Stimulated activated CD8-positive, alpha-beta memory T cell treated with anti-CD3 and anti-CD28 coated beads, Interleukin-15, amount 100 ng/mL, for 48 hours (primary cell): ENCODE measurements at places on chromosomes 11 and 22.

DNA sequence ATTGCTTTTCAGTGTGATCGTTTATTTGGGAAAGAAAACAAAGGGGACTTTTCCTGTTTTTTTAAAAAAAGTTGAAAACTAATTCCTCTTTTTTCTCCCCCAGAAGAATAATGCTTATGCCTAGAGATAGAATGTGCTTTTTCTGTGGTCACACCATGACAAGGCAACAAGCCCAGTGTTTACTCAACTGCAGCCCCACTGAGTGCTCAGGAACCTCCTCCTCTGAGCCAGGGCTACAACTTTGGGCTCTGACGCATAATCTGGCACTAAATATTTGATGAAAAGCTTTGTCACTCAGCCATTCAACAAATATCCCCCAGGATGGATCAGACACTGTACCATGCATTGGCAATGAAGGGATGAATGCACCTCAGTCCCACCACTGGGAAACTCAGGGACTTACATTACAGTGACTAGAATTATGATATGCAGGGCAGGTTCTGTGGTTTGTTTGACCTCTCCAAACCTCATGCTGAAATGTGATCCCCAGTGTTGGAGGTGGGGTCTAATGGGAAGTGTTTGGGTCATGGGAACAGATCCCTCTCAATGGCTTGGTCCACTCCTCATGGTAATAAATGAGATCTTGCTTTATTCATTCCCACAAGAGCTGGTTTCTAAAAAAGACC, 155.9 kb downstream of the CCDC34 start:
- no peak for DNase-seq

GRCh38 chr11:47918370-47918690, 62.0 kb upstream of the PTPRJ start:
- no peak for DNase-seq

- DNase-seq, result no peak
These were observed 501.9 kb downstream of the BRD1 start for GRCh38 chr22:49325531-49326395.

DNA sequence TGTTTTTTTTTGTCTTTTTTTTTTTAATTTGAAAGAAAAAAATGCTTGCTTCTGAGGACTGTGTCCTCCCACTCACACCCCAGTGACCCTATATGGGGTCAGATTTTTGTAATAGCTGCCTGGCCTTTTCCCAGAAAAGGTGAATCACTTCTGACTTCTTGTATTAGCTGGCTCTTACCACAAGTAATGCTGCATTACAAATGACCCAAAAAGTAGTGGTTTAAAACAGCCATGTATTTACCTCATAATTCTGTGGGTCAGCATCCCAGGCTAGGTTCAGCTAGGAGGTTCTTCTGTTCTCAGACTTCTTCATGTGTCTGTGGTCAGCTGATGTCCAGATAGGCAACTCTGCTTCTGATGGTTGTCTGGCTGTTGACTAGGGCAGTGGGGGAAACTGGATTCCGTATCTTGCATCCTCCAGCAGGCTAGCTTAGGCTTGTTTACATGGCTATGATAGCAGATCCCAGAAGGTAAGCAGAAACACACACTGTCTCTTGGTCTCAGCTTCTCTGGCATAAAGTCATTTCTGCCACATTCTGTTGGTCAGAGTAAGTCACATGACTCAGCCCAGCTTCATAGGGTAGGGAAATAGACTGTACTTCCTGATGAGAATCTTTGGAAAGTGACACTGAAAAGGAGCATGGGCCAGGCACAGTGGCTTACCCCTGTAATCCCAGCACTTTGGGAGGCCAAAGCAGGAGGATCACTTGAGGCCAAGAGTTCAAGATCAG, 19.5 kb downstream of the LHFPL7 start:
- DNase-seq, result no peak

GRCh38 chr11:128135451-128135850, 451.9 kb downstream of the ETS1 start:
- DNase-seq, result no peak

DNA sequence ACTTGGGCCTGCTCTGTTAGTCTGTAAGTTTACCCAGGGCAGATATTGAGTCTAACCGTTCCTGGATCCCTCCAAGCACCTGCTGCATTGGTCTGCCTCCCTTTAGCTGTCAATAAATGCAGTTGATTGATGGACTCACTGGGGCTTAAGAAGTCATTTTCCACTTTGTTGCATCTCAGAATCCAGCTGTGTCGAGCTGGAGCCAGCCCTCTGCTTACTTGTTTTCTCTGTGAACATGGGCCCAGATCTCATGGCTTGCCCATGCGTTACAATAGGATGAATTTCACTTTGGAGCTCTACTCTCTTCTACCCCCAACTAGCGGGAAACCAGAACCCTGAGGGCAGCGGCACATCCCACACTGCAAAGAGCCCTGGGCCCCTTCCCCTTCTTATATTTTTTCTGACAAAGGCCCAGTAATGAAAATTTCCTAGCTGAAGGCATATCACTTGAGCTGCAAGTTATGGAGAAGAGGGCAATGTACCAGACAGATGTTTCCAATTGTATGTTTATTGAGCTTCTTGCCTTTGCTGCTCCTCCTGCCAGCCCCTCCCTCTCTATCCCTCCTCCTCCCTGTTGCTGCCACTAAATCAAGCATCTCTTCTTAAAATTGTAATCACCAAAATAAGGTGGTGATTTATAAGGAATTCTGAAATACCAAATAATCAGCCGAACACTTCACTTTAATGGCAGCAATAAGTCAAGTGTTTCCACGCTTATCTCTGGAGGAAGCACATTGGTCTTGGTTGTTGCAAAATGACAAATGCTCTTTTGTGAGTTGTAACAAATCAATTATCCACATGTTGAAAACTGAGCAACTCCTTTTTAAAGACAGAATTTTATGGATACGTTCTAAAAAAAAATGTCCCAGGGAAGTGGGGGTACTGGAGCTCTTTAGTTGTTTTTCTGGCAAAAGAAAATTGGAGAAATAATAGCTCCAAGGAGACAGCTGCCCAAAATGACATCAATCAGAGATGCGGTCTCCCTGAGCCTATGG, 212.3 kb upstream of the ZBED5 start:
- DNase-seq, result no peak
